Caco-2 (cell line): ENCODE measurements at places on chromosomes 7 and 10.

DNA sequence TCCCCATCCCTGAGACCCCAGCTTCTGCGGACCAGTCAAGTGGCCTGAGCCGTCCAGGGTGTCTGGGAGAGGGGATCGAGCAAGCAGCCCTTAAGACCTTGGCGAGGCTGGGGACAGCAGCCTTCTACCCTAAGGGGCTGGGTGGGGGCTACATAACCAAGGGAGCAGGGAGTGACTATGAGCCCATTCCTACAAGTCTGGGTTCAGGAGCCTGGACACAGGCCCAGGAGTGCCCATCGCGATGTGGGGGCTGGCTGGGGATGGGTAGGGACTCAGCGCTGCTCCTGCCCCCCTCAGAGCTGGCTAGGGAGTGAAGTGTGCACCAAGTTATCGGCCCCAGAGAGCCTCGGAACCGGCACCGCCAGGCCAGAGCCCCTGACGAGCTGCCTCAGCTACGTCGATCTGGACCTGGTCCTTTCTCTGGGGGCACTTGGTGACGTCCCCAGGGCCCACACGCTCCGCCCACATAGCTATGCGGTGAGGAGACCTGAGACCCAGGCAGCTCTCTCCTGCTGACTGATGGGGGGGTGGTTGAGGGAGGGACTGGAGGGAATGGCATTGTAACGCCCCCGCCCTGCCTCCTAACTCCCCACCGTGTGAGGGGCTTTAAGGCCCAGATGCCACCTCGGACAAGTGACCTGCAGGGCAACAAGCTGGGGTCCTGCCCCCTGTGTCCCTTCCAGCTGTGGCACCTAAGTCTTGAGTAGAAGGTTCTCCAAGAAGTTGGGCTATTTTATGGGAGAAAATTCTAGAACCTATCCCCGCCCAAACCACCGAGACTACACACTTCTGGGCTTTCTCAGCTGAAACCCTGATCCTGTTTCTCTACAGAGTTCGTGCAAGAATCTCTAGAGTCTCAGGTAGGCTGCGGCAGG, 2.5 kb downstream of the SAP25 start:
- DNase-seq: no peak

DNA sequence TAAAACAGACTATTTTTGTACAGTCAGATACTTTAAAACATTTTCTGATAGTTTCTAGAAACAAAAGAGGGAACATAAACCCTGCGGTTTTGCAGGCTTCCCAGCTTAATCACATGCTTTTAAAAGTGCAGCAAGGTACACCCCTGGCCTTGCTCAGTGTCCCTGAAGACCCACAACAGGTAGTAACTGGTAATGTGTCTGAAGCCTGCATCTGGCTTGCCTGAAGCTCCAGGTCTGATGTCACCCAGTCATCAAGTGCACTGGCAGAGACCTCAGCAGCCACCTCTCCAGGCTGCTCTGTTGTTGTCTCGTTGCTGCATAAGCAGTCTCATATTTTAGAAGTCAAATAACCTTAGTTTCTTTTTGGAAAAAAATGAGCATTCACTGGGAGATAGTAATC, 376.1 kb upstream of the MTPN start:
- no peak for DNase-seq

GRCh38 chr7:1957471-1958225, 275.1 kb downstream of the MAD1L1 start:
- no peak for DNase-seq

DNA sequence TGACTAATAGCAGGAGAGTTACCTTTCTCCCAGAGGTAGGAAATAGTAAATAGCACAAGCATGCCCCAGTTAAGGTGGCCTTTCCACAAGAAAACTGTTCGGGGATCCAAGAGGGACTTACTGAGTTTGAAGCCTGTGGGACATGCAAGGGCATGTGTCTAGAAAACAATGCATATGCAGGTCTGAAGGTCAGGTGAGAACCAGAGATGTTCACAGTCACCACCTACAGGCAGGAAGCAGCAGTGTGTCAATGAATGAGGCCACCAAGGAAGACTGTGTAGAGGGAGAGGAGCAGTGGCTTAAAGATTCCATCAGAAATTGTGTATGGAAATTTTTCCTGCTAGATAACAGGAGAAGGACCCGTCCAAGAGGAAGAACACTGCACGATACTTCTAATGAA, 66.0 kb downstream of the CALD1 start:
- peak; percentile 53 for DNase-seq

DNA sequence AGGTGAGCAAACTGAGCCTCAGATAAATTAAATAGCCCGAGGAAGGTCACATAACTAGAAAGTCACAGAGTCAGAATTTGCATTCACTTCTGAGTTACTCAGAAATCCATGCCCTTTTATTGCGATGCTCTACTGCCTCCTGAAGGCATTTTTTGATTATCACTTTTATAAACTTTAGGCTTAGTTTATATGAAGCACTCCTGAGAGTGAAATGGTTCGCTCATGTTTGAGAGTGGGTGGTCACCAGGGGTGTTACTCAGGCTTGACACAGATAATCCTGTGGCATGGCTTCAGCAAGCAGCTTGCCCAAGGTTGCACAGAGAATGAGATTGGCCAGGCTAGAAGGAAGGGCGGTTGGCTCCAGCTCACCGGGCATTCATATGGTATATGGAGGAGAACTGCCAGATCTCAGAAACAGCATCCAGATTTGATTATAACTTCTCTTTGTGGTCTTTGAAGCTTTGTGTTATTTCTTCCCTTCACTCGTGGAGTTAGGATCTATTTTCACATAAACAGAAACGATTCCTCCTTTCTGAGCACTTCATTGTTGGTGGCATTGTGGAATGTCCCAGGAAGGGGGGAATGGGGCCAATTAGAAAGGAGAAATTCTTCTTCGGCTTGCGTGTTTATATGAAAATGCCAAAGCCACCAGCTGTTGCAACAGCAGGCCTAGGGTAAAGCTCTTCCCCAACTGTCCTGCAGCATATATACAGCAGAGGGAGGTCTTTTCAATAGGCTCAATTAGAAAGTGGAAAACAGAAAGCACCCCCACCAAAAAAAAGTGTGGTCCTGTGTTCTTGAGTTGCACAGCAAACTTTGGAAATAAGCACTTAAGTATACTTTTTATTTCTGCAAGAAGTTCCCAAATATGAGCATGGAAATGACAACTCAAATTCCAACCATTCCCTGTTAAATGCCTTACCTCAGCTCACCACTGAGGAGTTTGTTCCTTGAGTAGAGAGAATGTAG, 628.8 kb downstream of the SUGCT start:
- no peak for DNase-seq

- DNase-seq: no peak
Observed at GRCh38 chr7:114889646-114890285, 32.1 kb upstream of the MDFIC start.

GRCh38 chr7:98944386-98944785, 66.1 kb downstream of the TRRAP start:
- DNase-seq: no peak

- DNase-seq: no peak
Observed at GRCh38 chr7:38282081-38282480, 8.6 kb upstream of the TARP start.

DNA sequence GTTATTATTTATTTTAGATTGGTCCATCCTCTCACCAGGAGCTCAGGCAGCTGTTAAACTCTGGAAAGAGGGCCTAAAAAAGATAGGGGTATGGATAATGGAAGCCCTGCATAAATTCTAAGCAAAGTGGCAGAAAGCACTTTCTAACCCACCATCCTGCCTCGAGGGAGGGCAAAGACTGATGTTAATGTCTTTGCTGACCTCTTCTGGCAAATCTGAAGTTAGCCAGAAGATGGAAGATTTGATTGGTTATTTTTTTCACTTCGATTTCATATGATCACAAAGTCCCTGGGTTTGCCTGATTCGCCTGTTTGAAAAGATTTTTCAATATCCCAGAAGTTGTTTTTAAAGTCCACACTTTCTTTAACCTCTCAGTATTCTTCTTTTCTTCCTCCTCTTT, 24.8 kb downstream of the OR9A2 start:
- DNase-seq: no peak

GRCh38 chr7:2598154-2598823, 33.5 kb upstream of the TTYH3 start:
- DNase-seq: no peak

- DNase-seq: no peak
Observed at GRCh38 chr10:100882671-100883311, 30.0 kb upstream of the SLF2 start.

DNA sequence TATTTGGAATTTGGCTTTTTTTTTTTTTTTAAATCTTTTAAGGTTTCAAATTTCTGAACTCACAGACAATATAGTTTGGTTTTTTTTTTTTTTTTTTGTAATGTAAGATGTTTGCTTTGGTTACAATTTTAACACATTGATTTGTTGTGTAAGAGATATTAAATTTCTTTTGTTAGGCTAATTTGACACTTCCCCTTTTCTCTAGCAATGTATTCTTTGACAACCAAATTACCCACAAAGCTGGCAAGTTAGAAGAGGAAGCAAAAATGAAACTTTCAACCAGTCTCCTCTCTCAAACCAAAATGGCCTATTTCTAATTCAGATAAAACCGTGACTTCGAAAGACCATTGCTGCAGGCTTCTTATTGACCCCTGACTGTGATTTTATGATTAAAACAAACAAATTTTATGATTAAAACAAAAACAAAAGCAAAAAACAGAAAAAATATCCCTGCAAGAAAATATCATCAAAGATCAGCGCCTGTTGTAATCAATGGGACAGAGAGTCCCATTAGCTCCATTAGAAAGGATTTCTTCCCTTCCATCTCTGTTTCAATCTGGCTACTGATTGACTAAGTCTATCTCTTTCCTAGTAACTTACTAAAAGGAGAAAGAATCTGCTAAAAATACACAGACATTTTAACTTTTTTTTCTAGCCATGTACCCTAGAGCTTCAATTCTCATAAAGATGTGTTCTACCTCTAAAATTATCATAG, 489.2 kb downstream of the MDFIC start:
- no peak for DNase-seq

DNA sequence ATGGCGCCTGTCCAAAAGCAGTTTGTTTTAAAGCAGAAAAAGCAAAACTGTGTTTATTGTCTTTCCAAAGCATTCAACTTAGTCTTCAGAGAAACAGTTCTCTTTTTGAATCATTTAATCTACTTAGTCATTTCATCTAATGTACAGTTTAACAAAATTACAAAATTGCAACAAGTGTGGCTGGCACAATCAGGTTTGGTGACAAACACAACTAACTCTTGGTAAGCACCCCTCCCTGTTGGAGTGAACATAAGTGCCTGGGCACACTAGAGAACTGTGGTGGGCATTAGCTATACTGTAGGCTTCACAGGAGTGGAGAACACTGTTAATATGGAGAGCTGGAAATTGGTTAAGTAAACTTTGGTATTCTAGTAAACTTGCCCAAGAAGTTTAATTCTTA, 6.9 kb downstream of the CREM start:
- no peak for DNase-seq
